ENCODE measurements at places on chromosomes 11 and 22.
A peak's percentile ranks its signal among the peaks of the same experiment; 100 is the strongest.

GRCh38 chr22:37985751-37986281 is 1.5 kb upstream of the SOX10 start:
- no peak for DNase-seq

- DNase-seq: peak; percentile 39
Observed at GRCh38 chr11:29435421-29435820, 581.4 kb downstream of the KCNA4 start.

GRCh38 chr11:116243991-116244390 is 528.8 kb downstream of the BUD13 start:
- no peak for DNase-seq

DNA sequence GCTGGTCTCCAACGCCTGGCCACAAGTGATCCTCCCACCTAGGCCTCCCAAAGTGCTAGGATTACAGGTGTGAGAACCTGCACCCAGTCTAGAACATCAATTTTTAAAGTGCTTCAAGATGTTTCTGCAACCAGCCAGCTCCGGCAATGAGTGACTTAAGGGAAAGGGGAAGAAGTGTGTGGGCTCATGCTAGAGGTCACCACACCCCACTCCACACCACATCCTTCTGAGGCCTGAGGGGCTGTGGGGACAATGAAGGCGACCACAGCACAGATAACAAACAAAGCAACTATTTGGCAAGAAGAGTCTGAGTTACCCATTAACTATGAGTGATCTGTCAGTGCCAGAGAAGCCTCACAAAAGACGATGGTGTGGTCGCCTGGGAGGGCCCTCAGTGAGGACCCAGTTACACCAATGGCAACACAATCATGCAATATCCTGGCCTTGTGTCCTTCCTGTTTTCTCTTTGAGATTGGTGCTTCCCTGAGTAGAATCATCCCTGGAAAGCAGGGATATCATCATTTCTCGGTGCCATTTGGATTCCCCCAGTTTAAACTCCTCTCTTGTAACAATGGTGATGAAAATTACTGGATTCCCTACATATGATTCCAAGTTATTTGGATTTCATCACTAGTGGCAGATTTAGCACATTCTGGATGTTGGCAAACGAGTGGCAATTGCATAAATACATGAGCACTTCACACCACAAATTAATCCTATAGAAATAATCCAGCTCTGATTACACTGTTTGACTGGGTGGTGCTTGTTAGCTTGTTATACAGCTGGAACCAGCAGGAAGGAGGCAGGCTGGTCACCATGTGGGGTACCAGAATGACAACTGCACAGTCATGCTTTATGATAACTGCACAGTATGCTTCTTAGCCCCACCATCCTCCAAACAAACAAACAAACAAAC is 18.4 kb downstream of the ABTB2 start:
- DNase-seq: no peak

DNA sequence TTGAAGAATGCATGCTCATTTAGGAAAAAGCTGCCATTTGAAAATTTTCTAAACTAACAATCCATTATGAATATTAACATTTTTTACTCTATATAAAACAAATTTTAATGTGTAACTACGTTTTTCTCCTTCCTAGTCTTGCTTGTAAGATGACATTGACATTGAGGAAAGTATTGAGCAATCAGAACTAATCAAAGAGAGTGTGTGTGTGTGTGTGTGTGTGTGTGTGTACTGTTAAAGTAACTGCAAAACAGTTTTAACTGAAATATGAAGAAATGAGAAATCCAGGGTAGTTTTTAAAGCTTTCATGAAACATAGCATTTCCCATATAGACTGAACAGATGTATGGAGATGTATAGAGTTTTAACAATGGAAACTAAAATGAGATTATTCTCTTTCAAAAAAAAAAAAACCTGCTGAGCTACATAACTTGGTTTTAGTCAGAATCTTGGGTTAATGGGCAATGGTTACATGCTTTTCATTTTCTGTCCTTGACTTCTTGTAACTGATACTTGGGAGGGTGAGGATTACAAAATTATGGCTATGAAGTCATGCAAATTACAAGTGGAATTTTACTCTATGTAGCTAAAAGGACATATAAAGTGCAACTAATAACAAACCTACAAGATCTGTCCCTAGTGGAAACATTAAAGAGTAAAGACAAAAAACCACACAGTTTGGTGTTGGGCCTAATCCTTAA is 2.0 kb downstream of the PDGFD start:
- no peak for DNase-seq

- DNase-seq: no peak
Observed at GRCh38 chr11:75281469-75282095, 41.0 kb downstream of the TPBGL start.

DNA sequence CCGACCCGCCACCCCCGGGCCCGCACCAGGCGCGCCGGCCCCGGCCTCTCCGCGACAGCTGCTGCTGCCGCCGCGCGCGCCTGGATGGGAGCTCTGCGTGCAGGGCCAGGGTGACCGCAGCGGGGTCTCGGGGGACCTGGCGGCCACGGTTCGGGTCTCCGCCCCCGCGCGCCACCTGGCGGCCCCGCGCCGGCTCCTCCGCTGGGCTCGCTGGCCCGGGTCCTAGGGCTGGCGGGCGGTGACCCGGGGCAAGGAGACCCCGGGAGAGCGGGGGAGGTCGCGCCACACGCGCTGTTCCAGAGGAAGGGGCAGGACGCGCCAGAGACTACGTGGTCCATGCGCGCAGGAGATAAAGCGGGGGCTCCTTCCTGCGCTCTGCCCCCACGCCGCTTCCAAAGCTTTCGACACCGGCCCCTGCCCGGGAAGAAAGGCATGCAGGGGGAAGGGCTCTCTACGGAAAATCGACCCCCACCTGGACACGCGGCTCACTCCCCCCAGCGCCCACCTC is 562 bp downstream of the SHANK2 start:
- peak; percentile 50 for DNase-seq

- no peak for DNase-seq
Observed at GRCh38 chr22:19207401-19207808, 28.9 kb upstream of the SLC25A1 start.

- DNase-seq: no peak
Observed at GRCh38 chr11:84993386-84993785, 633.8 kb downstream of the DLG2 start.

GRCh38 chr11:112962579-112963367 is 1.6 kb downstream of the NCAM1 start:
- DNase-seq: peak; percentile 79

- DNase-seq: peak; percentile 100
Observed at GRCh38 chr11:694563-695287, at the start of gene DEAF1. DEAF1 (minus strand) TSS chr11:695222; CDS start chr11:695047, 175 bp downstream.

GRCh38 chr11:11302565-11302964 is 50.5 kb downstream of the CSNK2A3 start:
- no peak for DNase-seq

DNA sequence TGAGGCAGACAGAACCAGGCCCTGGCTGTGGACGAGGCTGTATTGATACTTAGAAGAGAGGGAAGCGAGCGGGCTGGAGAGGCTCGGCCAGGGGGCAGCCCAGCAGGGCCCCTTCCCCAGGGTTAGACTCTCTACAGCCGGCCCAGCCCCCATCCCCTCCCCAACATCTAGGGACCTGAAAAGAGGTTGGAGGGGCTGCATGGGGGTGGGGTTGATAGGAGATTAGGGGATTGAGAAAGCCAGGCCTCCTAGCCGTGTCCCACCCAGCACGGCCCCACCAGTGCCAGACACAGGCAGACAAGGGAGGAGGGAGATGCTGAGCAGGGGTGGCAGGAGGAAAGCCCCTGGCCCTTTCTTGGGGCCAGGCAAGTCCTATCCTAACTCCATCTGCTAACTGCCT is 5.7 kb downstream of the LSP1 start:
- DNase-seq: no peak

DNA sequence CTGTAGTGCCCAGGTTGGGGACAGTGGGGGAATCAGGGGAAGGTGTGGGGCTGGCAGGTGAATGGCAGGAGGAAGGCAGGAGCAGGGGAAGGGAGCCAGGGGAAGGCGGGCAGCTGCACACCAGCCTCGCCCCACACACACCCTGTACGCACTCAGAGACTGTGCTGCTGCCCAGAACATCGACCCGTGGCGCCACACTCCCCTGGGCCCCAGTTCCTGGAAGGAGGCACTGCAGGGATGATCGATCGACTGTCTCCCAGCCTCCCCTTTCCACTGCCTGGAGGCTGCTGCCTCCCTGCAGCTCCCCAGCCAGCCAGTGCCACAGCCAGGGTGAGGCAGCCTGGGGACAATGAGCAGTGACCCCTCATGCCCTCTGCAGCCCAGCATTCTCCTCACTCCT is 19.2 kb downstream of the PDE2A start:
- DNase-seq: no peak

- DNase-seq: peak; percentile 63
Observed at GRCh38 chr11:122863704-122864326, 18.7 kb upstream of the JHY start.

DNA sequence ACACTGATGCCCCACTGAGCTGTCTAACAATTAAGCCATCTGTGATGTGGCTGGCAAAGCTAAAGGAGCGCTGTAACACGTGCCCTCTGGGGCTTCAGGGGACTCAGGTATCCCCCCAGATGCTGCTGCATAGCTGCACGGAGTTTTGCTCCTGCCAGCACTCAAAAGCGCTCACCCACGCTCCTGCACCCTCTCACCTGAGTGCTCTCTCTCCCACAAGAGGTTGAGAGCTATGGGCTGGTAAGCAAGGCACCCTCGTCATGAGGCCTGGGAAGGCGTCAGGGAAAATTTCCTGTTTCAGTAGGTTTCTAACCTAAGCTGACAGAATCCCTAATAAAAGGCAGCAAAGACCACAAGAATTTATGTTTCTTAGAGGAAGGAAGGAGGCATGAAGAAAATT is 850.3 kb downstream of the OPCML start:
- DNase-seq: no peak

DNA sequence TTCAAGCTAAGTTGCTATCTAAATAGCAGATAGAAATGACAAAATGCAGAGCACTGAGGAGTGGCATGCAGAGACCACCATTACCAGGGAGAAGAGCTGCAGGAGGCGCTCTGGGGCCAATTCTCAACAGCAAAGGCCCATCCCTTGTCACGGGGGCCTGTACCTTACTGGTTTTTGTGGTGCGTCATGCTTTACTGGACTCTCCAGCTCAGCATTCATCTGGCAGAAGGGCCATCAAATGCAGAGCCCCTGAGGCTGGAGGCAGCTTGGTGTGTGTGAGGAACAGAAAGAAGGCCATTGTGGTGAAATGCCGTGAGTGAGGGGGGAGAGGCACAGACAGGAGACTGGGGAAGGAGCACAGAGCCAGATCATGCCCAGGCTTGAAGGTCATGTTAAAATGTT is 56.5 kb upstream of the NAV2 start:
- DNase-seq: no peak

- no peak for DNase-seq
Observed at GRCh38 chr11:42345933-42346332, 886.5 kb upstream of the LRRC4C start.

- DNase-seq: no peak
Observed at GRCh38 chr22:28096161-28096560, 177.1 kb upstream of the PITPNB start.

DNA sequence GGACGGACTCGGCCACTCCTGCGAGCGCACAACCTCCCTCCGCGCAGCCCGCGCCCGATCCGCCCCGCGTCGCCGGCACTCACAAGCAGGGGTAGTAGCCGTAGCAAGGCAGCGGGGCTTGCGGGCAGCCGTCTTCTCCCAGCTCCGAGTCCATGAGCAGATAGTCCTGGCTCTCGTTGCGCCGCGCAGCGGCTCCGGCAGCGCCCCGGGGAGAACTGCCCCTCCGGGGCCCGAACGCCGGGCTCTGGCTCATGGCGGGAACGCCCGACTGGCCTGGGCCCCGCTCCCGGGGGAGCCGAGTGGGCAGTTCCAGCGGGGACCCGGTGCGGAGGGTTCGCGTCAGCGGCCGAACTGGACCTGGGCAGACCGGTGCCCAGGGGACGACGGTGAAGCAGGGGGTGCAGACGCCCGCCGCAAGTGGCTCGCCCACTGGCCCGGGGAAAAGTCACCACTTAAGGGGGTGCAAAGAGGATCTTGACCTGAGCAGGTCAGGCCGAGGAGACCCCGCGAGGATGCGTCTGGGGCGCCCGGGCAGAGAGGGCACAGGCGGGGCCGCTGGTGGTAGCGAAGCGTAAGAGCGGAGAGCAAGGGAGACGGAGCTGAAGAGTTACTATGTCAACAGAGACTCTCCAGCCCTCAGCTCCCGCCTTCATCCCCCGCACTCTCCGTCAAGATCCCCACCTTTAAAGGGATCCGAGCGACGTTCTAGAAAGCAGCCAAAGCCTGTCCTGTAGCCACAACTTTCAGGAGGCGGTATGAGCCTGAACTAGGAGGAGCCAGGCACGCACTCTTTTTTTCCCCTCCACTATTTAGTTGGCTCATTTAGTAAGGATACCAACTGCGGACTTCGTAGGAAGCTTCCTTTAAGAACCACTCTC is at the start of gene TRPC6:
Gene TRPC6 (minus strand): TSS at position 757 of the 878 bp plus-strand sequence. CDS start 504 bp downstream, at position 253.
- DNase-seq: peak; percentile 60

DNA sequence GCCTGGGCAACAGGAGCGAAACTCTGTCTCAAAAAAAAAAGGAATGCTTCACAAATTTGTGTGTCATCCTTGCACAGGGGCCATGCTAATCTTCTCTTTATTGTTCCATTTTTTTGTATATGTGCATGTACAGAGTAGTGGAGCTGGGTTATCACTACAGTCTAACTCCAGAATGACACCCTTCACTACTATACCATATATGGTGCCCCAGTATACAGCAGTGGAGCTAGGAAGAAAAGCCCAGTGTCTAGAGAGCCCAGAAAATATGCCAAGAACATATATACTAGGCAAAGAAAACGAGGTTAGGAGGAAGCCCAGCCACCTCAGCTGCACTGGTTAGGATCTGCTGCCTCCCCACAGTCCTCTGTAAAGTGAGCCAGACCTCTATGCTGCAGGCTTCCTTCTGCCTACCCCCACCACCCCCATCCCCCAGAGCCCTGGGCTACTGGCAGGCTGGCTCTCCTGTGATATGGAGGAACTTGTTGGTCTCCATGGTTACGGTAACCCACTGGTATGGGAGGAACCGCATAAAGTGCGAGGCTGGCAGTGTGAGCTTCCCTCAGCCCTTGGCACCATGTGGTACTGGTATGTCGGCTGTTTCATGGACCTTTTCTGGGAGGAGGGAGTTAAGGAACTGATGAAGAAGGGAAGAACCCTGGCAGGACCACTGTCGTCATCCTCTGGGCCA is 34.3 kb downstream of the RCOR2 start:
- DNase-seq: peak; percentile 80

DNA sequence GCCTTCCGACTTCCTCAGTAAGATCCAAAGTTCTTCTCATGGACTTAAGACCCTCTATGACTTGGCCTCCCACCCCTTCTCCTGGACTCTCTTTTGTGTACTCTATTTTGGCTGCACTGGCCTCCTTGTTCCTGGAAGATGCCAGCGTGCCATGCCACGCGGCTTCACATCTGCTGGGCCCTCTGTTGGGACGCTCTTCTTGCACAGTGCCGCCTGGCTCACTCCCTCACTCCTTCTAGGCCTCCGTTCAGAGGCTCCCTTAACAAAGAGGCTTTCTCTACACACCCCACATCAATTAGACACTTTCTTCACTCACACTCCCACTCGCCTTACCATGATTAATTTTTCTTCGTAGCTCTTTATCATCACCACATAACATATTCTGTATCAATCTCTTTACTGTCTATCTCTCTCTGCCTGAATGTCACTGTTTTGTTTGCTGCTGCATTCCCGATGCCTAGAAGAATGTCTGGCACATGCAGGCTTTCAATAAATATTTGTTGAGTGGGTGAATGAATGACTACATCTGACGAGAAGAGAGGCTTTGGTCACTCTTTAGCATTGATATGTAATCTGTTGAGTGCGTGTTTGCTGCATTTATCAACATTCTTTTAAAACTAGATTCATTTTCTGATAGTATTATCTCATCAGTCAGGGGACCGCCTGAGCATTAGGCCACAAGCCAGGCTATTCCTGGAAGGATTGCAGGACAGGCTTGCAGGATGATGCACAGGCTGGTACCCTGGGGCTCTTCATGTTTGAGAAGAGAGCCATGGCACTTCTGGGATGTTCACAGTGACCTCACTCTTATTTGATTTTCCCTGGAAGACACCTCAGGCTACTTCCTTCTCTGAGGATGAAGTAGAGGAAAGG is 60.6 kb upstream of the AMPD3 start:
- no peak for DNase-seq
